ENCODE measurements at places on chromosomes 5 and 9.
A peak's percentile ranks its signal among the peaks of the same experiment; 100 is the strongest.

- DNase-seq: no peak
Observed at GRCh38 chr5:16315501-16315900, 135.9 kb upstream of the MARCHF11 start.

DNA sequence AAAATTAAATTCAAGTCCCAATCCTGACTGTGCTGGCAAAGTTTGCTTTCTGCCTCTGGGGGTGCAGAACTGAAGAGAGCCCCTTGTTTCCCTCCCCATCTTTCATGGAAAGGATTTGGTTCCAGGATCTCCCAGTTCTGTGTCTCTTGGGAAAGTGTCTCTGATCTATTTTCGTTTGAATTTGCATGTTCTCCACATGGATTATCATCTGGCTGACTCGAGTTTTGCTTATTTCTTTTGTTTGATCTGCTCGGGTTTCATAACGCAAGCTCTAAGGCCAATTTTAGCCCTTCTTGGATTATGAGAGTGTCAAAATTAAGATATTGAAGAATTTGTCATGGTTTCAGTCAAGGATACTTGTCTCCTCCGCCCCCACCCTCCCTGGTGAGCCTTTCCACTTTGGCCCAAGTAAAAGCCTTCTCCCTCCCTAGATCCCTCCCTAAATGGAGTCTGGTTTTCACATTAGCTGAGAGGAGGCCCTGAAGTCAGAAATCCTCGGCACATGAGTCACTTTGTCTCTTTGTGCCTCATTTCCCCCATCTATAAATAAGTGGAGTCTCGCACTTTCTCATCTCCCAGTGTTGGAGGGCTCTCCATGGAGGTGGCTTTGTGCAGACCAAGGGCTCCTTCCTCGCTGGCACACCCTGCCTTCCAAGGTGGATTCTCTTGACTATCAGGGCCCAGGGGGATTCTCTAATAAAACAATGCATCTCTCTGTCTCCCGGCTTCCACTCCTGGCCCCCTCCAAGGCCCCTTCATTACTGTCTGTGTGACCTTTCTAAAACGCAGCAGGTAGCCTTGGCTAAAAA, 17.3 kb downstream of the ADRB2 start:
- DNase-seq: peak; percentile 30

- DNase-seq: no peak
Observed at GRCh38 chr9:91143642-91144041, 218.1 kb downstream of the AUH start.

DNA sequence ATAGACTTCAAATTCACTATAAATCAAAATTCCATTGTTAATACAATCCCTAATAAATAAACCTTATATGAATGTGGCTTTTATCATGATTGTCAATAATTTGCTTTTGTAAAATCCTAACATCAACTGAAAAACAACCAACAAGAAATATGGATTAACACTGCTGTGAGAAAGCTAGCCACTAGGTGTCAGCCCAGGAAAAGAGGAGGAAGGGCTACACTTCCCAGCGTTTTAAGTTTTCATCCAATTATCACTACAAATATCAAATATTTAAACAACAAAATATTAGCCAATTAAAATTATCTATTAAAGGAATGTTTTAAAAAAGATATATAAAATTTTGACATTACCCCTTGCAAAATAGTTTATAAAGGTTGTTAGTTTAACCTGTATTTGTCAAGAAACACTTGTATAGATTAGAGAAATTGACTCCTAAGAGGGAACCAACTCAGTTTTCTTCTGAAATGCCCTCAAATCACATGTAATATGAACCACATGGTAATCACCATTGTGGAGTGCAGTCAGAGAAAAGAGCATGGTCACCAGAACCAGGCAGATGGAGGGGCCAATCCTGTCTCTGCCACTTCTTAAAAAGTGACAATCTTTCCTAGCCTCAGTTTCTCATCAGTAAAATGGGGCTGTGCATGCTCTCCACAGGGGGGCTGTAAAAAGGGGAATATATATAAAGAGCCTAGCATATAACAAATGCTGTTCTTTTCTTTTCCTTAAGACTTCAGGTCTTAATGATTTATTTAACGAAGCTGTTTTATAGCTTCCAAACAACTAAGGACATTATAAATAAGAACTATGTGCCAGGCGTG, 188.2 kb downstream of the CRB2 start:
- DNase-seq: peak; percentile 34

- no peak for DNase-seq
Observed at GRCh38 chr9:112041199-112041535, 133.9 kb downstream of the SUSD1 start.

GRCh38 chr5:97618721-97619120, 435.7 kb upstream of the RIOK2 start:
- peak; percentile 87 for DNase-seq

DNA sequence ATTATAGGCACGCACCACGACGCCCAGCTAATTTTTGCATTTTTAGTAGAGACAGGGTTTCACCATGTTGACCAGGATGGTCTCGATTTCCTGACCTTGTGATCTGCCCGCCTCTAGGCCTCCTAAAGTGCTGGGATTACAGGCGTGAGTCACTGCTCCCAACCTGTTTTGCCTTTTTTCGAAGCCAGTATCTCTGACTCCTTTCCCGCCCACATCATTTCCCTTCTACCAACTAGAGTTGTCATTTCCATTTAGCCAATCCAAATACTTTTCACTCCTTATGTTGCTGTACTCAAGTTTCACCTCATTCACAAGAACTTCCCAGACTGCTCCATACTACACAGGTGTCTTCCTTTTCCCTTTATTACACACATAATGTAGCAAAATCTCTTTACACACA, 502.6 kb upstream of the CDH6 start:
- no peak for DNase-seq

Measured in fibroblast of skin of abdomen (primary cell).